ENCODE measurements at places on chromosomes 3 and 15.

GRCh38 chr15:33013827-33014445 is 180.6 kb downstream of the FMN1 start:
- DNase-seq = no peak

- no peak for DNase-seq
Observed at GRCh38 chr15:64901914-64902313, 9.8 kb upstream of the ANKDD1A start.

DNA sequence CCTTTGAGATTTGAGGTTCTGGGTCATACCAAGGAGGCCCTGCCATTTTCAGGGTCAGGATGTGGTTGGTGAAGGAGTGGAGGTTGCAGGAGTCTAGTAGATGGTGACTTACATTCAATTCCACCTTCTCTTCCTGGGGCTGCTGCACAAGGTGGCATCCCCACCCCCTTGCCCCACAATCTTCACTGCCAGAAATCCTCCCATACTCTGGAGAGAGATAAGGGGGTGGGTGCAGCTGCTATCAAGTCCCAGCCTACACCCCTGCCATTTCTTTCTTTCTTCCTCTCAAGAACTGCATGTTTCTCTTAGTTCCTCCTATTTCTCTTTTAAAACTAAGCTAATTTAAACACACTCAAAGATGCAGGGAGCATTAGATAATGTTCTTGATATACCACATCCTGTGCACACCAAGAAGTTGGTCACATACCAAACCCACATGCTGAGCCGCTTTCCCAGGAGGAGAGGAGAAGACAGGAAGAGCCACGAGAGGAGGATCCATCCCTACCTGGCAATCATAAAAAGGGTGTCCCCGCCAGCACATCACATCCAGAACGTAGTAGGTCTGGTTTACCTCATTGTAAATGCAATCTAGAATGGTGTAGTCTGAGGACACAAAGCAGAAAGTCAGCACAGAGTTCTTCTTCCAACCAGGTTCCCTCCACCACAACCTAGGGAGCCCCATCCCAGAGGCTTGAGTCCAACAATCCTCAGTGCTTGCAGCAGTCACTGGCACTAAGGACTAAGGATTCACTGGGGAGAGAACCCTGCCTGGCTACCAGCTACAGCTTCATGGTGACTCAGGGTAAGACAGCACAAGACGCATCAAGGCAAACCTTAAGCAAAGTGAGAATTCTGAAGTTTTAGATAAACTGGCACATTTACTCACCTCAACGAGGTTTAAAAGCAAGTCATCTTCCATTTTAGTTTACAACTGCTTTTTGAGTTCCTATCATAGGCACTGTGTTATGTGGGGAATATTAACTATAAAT is 18.5 kb downstream of the SNUPN start:
- no peak for DNase-seq

DNA sequence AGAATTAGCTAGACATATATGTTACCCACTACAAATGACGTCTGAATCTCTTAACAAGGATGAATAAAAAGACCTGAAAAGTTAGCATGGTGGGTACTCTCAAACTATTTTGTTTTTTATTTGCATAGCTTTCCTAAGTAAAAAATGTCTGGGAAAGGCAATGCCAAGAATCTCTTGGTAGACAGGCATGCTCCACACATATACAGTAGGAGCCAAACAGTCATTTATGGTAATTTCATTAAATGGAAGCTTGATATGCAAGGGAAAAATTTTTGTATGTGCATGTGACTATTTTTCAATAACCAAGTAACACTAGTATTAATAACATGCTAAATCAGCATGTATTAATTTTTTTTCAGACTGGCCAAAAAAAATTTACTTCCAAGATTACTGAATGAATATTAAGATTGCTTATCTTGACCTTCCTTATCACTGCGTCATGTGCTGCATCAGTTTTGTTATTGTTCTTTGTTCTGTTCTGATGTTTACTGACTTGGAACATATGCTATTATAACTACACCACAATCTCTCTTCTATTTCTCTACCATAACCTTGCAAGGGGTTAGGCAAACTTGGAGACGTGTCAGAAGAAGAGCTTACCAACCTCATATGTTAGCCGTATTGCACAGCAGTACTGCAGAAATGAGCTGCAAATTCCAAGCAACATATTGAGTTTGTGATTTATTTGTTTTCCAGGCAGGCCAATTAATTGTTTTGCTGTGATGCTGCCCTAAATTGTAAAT is 255.3 kb downstream of the RBMS3 start:
- DNase-seq = no peak

GRCh38 chr3:31106204-31106603 is 211.7 kb upstream of the GADL1 start:
- DNase-seq = no peak

- DNase-seq = no peak
Observed at GRCh38 chr3:30253832-30254231, 352.6 kb upstream of the TGFBR2 start.

DNA sequence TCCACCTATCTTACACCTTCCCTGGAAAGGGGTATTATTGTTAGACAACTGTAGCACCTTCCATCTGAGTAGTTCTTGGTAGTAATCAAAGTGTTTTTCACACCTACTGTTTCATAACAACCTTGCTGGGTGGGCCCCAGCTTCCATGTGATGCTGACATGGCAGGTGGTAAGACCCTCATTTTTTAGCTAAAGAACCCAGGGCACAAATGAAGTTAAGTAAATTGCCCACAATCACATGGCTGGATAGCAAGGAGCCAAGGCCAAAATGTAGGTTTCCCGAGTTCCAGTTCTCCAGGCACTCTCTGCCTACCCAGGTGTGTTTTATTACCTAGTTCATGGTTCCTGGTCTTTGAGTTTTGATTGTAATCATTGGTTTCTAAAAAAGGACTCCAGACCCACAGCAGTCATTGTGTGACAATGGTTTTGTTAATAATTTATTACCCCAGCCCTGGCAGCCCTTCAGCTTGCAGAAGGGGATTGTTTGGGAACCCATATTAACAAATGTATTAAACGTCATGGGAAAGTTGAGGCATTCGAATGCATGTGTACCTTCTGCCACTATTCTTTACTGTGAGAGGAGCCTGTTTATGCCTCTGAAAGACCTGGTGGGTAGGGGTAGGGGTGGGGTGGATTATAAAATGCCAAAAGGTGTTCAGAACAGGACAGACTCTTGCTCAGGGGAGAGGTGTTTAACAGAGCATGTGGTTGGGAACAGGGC is 222.2 kb upstream of the BHLHE40 start:
- no peak for DNase-seq

DNA sequence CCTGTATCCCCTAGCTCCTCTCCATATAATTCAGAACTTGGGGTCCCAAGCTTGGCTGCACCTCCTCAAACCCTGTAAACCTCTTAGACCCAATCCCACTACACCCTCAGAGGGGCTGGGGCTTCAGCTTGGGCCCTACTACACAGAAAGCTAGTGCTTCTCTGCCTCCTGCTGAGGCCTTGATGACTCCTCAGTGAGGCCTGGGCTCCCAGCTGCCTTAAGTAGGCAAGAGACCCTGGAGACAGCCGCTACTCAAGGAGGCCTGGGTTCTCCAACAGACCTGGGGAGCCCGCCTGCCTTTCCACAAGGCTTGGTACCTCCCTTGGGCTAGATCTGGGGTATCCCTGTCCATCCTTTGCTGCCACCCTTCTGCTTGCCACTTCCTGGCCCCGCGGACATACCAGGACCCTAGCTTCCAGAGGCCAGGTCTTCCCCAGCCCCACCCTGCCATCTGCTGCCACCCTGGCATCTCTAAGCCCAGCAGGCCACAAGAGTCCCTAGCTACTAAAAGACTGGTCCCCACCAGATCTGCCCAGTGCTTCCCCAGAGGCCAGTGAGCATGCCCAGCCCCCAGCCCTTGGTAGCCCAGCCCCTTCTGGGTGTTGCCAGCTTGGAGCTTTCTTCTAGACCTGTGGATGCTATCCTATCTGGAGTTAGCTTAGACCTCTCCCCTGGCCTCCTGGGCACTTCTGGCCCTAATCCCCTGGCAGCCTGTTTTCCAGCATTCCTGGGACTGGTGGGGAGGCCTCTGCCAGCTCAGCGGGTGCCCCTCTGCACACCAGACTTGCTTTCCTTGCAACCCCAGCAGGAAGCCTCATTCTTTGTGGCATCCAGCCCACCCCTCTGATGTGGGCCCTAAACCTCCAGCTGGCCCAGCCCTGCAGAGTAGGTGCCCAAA is 13.7 kb downstream of the C15orf39 start:
- no peak for DNase-seq

GRCh38 chr15:93477188-93477587 is 388.2 kb upstream of the RGMA start:
- no peak for DNase-seq

DNA sequence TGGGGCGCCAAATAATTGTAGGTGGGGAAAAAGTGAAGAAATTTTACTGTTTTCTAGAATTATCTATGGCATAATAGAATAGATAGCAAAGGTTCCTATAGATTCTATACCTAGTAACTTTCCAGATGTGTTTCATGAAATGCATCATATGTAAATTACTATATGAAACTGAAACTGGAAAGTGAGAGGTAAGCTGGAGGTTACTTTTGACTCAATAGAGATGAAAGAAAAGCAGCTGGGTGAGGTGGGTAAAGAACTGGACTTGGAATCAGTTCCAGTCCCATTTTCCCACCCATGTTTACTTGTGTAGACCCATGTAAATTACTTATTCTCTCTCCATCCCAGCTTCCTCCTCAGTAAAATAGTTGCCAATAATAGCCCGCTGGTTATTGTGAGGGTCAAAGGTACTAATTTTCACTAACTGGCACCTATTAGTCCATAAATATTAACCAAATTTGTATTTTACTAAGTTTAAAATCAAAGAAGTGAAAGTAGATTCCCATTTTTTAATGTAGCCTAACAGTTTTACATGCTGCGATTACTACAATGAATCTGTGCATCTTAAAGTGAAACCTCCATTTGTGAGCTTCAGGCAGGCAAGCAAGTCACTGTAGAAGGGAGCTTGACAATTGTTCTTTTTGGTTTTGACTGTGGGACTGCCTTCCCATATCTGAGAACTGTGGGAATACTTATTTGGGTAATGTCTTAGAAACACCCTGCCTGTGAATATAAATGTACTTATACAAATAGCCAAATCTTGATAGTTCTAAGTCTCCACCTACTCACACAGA is 312.1 kb downstream of the SLC9A9 start:
- no peak for DNase-seq

GRCh38 chr3:43468133-43468532 is 153.7 kb downstream of the ANO10 start:
- no peak for DNase-seq

DNA sequence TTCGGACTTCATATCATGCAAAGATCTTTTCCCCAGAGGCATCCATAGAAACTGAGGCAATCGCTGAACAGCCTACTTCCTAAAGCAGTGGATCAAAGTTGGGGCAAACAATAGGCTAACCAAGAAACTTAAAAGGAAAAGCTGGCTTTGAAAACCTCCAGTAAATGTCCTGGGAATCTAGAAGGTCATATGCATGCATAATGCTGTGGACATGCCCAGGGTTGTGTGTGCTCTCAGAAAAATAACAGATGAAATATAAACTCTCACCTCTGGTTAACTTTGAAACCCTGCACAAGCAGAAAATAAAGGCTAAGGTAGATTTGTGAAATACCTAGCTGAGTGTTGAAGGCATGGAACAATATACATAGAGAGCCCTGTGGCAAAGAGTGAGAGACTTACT is 96.3 kb downstream of the MYO9A start:
- no peak for DNase-seq

- no peak for DNase-seq
Observed at GRCh38 chr3:154023148-154023547, 98.0 kb upstream of the ARHGEF26 start.

- no peak for DNase-seq
Observed at GRCh38 chr3:188469228-188469885, 315.4 kb downstream of the LPP start.

DNA sequence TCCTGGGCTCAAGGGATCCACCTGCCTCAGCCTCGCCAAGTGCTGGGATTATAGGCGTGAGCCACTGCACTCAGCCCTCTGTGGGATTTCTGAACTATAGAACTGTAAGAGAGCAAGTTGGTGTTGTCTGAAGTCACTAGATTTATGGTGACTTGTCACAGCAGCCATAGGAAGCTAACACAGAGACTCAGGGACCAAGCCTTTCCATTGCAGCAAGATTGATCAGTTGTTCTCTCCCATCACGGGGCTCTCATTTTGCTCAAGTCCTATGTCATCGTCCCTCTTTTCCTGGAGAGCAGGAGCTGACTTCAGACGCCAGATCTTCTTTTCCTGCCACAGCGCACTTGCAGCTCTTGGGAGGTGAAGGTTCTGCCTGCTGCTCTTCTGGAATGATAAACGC is 61.0 kb downstream of the APBA2 start:
- DNase-seq = no peak

DNA sequence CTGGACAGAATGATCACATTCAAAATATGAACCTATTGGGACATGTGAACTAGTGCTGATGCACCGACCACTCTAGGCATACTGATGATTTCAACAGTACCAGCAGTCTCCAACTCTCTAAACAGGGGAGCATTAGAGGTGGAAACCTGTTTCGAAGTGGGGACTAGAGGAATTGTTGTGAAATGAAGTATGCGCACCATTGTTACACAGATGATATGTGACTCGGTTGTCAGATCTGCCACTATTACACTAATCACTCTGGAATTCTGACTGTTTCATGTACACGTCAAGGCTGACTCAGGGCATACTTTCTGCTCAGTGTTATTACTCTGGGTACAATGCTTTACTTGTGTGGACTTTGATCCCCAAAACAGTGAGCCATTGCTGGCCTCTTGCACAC is 198.2 kb upstream of the UBE2E2 start:
- DNase-seq = no peak

DNA sequence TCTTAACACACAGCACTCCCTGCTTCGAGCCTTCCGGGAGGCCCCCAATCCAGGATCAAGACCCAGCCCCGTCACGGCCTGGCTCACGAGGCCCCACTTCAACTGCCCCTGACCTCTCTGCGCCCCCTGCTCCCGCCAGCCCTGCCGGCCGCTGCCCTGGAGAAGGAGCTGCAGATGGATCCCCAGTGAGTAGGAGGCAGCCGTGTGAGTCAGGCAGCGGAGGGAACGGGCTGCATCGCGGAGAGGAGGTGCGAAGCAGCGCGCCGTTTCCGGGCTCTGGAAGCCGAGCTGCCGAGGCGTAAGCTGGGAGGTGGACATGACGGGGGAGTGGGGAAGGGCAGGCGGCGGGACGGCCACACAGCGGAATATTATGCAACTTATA is 133.4 kb downstream of the TPRA1 start:
- DNase-seq = no peak

DNA sequence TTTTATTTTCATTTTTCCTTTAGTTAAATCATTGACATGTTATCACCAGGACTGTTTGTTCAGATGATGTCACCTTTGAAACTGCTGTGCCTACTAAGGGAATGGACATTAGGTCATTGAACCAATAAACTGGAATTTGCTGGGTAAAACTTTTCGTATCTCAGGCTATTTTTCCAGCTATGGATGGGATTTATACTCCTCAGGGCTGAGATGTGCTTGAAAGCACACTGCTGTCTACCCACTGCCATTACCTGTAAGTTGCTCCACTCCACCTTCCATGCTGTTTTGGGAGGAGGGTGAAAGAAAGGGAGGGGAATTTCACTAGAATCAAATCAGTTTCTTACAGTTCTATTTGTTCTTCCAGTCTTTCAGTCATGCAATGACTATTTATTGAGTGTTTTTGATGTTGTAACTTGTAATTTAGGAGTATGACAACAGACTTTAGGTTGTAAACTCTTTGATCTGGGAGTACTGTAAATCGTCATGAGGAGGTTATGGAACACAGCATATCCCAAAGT is 11.3 kb downstream of the EHD4 start:
- DNase-seq = no peak

- no peak for DNase-seq
Observed at GRCh38 chr15:76393614-76394013, 57.0 kb downstream of the ISL2 start.

Measured in activated T-cell treated with anti-CD3 and anti-CD28 coated beads for 24 hours (primary cell).